GM04503 (cell line): ENCODE measurements at places on chromosomes 16 and 17.

GRCh38 chr17:72122765-72123529 is 2.1 kb downstream of the SOX9 start:
- no peak for DNase-seq

DNA sequence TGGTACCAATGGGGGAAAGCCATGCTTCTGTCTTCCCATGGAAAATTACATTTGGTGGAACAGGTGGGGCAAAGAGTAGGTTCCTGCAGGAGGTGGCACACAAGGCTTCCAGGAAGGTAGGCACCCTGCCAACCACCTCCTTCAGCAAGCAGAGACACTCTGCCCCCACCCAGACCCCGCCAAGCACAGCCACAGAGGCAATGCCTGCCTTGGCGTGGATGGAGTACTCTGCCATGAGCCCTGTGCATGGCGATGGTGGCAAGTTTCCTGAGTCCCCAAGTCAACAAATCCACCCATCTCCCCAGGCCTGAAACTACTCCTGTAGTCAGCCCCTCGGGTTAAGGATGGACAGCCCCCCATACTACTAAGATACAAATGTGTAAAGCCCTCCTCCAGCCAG is 119.2 kb upstream of the GNAO1 start:
- no peak for DNase-seq

DNA sequence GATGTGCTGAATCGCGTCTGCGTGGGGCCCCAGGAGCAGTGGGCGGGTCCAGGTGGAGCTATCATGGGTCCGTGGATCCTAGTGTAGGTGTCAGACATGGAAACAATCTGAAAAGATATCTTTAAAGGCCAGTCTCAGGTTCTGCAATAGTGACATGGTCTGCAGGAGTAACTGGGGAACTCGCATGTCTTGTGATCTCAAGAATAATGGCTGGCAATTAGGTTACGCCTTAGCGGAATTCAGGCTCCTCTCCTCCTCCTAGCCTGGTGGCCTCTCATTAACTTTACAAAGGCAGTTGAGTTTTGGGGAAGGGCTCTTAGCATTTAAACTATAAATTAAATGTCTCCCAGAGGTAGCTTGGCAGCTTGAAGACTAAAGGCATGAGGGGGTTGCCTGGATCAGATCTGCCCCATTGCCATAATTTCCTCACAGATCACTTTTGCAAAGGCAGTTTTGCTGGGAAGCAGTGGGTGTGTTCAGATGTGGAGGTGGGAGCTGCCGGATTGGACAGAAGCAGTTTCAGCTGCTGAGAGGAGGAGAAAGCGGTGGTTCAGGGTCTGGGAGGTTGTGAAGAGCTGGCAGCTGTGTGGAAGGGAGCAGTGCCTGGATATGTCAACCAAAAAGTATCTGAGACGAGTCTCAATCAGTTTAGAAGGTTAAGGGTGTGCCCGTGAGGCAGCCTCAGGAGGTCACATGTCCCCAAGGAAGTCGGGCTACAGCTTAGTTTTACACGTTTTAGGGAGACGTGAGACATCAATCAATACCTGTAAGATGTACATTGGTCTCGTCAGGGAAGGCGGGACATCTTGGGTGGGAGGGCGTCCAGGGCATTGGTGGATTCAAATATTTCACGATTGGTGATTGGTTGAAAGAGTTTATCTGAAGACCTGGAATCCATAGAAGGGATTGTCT is 2.7 kb downstream of the TBCD start:
- DNase-seq = no peak

DNA sequence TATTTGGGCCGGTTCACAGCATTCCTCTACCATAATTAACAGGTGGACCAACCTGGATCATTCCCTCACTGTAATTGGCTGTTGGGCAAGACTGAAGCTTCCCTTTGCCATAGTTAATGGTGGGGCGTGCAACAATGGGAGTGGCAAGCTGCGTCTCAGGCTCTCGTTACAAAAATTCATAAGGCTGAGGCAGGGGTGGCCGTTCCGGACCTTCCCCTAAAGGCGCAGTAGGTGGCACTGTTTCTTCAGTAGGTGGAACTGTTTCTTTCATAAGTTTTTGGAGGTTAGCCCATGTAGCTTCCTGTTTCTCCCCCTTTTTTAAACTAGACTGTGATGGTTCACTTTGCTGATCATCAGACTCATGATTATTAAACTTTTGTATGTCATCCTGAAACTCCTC is 17.0 kb upstream of the TMC5 start:
- DNase-seq = no peak

- no peak for DNase-seq
These were observed 21.7 kb downstream of the FOXN1 start for GRCh38 chr17:28527859-28528258.

DNA sequence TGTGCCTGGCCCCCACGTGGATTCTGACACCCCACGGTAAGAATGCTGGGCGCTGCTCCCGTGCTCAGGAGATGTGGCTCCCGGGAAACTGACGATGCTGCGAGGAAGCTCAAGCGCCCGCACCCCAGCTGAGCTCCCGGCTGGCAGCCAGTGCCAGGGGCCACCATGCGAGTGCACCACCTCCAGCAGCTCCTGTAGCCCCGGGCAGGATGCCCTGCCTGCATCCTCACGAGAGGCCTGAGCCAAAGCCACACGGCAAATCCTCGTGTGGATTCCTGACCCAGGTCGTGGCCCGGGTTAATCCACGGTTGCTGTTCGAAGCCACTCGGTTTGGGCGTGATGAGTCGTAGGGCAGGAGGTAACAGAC is 11.6 kb upstream of the DPEP1 start:
- DNase-seq = no peak

GRCh38 chr17:45700171-45701090 is 83.7 kb upstream of the CRHR1 start:
- no peak for DNase-seq

GRCh38 chr17:49725452-49726130 is 17.8 kb upstream of the SLC35B1 start:
- DNase-seq = no peak

GRCh38 chr16:46853713-46854443 is 22.9 kb upstream of the C16orf87 start:
- DNase-seq = no peak

DNA sequence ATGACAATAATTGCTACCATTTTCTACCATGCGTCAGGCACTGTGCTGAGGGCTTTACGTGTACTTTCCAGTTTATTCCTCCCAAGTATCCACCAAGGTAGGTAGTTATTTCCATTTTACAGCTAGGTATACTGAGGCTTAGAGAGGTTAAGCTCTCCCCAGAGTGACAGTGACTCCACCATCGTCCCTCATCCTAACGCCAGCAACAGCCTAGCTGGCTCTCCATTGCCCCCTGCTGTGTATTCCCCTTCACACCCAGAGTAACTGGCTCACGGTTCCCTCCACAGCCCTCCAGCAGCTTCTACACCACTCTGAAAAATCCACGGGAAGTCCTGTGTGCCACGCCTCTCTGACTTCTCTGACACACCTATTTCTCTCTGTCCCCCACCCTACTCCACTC is 7.1 kb upstream of the ASGR1 start:
- DNase-seq = no peak

- no peak for DNase-seq
These were observed 148.5 kb upstream of the PLCG2 start for GRCh38 chr16:81630635-81631031.

DNA sequence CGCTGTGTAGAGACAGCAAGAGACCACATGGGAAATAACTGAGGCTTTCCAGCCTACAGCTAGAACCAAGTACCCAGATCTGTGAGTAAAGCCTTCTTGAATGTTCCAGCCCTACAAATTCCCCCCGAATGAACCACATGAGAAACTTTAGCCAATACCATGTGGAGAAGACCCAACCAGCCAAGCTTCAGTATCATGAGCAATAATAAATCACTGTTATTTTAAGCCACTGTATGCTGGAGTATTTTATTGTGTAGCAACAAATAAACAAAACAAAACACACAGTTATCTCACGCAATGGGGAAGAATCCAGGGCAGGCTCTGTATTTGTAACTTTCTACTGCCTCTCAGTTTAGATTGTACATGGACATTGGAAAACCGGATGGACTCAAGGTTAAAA is 426.2 kb downstream of the CDH11 start:
- DNase-seq = peak; percentile 33

DNA sequence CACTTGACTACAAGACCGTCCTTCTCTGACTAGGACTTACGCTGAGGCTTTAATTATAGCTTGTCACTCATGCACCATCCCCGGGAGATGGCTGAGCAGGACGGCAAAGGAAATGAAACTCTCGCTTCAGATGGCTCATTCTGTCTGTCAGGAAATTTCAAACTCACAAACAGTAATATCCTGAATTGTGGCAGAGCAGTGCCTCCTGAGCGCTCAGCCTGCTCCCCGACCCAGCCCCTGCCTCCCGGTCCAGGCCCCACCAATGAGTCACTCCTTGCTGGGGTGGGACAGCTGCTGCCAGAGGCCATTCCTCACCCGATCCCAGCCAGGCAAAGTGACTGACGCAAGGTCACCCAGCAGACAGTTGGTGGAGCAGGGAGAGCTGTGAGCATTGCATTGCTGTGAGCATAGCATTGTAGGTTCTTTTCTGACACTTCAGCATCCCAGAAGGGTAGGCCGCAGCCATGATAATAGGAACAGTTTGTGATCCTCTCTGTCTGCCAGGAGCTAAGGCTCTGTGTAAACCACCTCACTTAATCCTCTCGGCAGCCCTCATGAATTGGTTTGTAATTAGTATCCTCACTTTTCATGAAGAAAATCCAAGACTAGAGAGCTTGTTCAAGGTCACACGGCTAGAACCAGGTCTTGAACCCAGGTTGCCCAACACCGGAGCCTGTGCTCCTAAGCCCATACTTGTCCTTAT is 20.9 kb downstream of the CCDC182 start:
- DNase-seq = no peak

DNA sequence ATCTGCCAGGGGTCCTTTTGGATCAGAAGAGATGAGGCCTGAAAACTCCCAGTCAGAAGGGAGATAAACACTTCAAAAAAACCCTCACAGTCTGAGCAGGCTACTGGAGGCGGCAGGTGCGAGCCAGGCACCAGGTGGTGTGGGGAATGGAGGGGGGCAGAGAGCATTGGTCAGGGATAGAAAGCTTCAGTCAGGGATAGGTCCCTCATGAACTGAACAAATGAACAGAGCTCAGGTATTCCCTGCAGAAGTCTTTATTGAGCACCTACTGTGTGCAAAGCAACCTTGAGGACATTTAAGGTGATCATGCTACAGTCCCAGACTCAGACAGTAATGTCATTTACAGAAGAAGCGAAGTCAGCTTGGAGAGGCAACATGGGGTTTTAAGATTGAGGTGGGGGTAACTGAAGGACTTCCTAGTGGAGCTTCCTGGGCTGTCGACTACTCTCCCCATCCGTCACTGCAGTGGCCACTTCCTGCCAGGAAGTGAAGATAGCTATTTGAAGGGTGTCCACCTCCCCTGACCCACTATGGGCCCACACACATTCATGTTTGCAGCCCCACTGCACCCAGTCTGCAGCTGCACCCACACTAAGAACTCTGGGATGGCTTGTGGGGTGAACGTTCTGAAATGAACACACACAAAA is 3.2 kb downstream of the KIFC3 start:
- DNase-seq = no peak

- no peak for DNase-seq
These were observed 20.7 kb upstream of the CCL5 start for GRCh38 chr17:35900708-35901480.

- DNase-seq = no peak
These were observed 14.8 kb downstream of the RFWD3 start for GRCh38 chr16:74651841-74652240.

DNA sequence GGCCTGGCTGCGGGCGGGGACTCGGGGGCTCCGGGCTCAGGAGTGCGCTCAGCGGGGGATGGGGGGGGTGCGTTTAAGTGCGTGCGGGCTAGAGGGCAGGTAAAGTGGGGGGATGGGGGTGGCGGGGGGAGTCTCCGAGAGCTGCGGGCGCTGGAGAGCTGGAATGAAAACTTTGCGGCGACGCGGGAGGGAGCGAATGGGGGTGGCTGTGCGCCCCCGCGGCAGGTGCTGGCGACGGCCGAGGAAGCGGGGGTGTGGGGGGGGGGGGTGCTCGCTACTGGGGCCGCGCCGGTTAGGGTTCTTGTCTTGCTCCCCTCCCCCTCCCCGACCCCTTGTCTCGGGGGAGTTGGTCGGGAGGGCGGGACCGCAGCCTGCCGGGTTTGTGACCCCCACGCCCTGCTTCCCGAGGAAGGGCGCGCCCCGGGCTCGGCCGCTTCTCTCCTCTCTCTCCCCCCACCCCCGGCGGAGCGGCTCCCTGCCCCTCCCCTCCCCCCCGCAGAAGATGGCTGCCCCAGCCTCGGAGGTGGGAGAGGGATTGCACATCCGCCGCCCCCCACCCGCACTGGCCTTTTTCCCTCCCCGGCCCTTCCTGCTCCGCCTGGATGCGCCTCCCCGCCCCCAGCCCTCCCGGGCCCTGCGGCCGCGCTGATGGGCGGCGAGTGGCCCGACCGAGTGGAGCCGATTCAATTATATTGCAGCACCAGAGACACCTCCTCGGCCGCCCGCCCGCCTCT is 649 bp downstream of the GSE1 start:
- DNase-seq = no peak

GRCh38 chr17:32784113-32784512 is 92.8 kb downstream of the MYO1D start:
- DNase-seq = no peak

- DNase-seq = no peak
These were observed 7.8 kb upstream of the AHSP start for GRCh38 chr16:31519759-31520431.

GRCh38 chr17:41523787-41524186 is 4.3 kb downstream of the KRT19 start:
- DNase-seq = no peak

GRCh38 chr17:16905593-16906191 is 66.2 kb downstream of the TNFRSF13B start:
- DNase-seq = peak; percentile 95

- DNase-seq = no peak
These were observed 677 bp downstream of the CBX1 start for GRCh38 chr17:48100591-48101011.

DNA sequence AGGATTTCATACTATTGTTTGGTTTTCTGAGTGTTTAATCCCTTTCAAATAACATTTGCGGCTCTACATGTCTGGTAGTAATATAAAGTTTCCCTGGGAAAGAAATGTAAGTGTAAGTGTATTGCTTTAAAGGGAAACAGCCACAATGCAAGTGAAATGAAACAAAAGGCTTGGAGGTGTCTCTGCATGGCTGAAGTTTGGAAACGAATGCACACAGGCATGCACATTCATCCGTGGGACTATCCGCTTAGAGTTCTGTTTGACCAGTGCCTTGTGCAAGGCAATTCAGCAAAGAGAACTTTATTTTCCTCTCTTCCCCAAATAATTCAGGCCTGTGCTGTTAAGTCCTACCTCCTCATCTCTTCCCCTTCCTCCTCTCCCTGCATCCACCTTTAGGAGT is 56.1 kb upstream of the MRTFB start:
- DNase-seq = no peak
